ENCODE measurements at places on chromosomes 3 and 15.

GRCh38 chr3:170707899-170708298 lies 122.0 kb upstream of the SLC7A14 start:
- no peak for DNase-seq

DNA sequence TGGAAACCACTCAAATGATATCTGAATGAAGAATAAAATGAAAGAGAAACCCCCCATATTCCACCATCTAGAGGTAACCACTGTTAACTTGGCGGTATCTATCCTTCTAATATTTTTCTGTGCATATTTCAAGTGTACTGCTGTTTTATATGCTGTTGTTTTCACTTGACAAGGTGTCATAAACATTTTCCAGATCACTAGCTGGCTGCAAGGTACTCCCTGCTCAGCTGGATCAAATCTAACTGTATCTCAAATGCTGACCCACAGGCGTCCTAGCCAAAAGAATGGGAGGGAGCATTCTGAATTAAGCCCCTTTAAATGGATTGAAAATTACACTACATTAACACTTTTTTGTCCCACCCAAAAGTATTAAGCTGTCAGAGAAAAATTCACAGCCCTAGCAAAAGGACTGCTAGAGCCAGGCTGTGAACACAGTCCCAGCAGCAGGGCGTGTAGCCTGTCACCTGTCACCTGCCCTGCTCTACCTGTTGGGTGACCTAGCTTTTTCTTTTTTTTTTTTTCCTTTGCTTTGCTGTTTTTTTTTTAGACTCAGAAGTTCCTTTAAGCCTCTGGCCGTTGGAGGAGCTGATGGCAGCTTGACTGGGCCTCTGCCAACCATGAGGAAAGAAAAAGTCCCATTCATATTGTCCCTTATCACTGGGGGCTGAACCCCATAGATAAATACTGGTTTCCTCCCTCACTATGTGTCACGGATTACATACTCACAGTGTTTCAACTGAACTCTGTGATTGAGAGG lies 93.7 kb upstream of the TSC22D2 start:
- no peak for DNase-seq

- DNase-seq = no peak
Observed at GRCh38 chr3:182143903-182144302, 432.2 kb downstream of the SOX2 start.

DNA sequence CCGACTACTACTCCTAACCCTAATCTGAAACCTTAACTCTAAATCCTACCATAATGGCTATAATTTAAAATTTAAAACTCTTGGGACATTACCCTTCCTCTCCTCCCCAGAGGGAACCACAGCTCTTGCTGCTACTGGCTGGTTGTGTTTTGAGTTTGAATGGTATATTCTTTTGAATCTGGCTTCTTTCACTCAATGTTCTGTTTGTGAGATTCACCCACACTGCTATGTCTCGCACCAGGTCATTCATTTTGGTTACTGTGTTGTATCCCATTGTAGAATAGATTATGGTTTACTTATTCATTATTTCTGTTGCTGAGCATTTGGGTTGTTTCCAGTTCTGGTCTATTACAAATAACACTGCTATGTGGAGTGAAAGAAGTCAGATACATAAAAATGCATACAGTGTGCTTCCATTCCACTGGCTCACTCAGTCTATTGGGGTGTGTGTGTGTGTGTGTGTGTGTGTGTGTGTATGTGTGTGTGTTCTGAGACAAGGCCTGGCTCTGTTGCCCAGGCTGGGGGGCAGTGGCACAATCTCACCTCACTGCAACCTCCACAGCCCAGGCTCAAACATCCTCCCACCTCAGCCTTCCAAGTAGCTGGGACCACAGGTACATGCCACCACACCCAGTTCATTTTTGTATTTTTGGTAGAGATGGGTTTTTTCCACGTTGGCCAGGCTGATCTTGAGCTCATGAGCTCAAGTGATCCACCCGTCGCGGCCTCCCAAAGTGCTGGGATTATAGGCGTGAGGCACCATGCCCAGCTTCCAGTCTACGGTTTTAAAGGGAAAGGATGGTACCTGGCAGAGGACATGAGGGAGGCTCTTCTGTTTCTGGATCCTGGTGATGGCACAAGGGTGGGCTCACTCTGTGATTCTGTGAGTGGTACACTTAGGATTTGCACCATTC lies 19.2 kb upstream of the SYNM start:
- no peak for DNase-seq

DNA sequence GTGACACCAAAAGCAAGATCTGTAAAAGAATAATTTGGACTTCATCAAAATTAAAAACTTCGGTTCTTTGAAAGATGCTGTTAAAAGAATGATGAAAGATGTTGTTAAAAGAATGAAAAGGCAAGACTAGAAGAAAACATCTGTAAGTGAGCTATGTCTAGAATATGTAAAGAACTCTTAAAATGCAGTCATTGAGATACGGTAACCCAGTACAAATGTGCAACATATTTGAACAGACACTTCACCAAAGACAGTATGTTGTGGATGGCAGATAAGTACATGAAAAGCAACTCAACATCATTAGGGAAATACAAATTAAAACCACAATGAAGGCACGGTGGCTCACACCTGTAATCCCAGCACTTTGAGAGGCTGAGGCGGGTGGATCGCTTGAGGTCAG lies 139.5 kb downstream of the LRIG1 start:
- no peak for DNase-seq

- no peak for DNase-seq
Observed at GRCh38 chr3:104731074-104731473, 635.6 kb upstream of the ALCAM start.
